Spleen (tissue), 13 donors: ENCODE measurements at places on chromosomes 7 and 10. TPM values are rescaled to one million over a fixed set of nuclear protein-coding genes. Genes with fewer than 3 reads are reported as not detected.

The AGR3 gene
- not detected for total RNA-seq

The CYP3A5 gene
- not detected for total RNA-seq

The RAPGEF5 gene
- total RNA-seq, result 235 TPM

DNA sequence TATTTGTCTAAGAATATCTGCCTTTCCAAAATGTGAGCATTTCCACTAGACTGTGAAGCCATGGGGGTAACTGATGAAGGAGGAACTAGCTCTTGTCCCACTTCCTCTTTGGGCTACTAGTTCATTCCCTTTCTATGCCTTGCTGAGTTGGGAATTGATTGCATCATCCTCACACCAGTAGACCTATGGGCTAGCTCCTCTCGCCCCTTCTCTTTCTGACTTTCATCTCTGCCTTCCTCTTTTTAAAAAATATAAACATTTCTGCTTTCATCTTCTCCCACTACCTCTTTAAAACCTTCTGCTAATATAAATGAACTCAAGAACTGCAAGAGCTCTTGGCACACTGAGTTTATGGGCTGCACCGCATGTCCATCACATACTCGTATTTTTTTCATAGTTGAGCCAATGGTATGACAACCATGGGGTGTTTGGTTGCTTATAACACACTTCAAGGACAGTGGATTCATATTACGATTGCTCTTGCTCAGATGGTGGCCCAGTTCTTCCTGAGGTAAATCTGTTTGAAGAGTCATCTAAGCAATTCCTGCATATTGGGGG, 182.0 kb downstream of the REEP3 start:
- no peak overlapping the region for H3K27ac ChIP-seq
- no peaks in the 10 kb centered on the region for H3K36me3 ChIP-seq
- H3K4me1 ChIP-seq, result peaks cover 21% of the 10 kb centered on the region
- no peaks in the 10 kb centered on the region for H3K27me3 ChIP-seq
- H3K4me3 ChIP-seq, result no peak overlapping the region

- no peaks in the 10 kb centered on the region for H3K4me1 ChIP-seq
- no peak overlapping the region for H3K4me3 ChIP-seq
- no peaks in the 10 kb centered on the region for H3K27me3 ChIP-seq
- no peak overlapping the region for H3K27ac ChIP-seq
- DNase-seq, result no peak
Observed at GRCh38 chr7:92991190-92991589, 126.6 kb downstream of the SAMD9 start.

GRCh38 chr7:17446340-17446739, 147.9 kb downstream of the AHR start:
- no peak overlapping the region for H3K4me3 ChIP-seq
- no peak overlapping the region for H3K27ac ChIP-seq
- H3K4me1 ChIP-seq, result no peaks in the 10 kb centered on the region

DNA sequence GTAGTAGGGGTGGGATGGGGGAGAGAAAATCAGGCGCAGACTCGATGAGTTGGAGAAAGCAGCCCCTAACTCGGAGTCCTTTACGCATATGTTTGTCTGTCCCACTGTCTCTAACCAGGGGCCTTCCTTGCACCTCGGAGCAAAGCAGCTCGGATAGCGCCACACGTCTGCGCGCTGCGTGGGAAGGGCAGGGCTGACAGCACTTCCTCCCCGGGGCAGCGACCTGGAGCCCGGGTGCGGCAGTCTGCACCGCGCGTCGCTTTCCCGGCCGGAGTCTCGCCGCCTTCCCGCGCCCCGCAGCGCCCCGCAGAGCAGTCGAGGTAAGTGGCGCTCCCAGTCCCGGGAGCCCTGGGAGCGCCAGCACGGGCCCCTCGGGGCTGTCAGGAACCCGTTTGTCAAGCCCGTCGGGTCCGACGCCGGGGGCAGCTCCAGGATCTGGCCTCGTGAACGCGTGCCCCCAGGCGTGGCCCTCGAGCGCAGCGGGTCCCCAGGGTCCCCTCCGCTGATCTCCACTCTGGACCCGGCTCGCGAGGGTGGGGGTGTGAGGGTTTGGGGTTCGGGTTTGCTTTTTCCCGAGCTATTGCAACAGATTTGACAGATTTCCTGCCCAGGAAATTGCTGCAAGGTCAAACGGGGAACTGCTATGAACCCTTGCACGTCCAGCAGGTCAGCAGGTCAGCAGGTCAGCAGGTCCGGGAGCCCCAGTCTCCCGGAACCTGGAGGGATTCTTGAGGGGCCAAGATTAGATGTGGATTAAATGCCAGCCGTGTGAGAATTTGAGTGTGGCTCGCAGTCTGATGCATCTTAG, 597 bp downstream of the APBB1IP start:
- H3K27ac ChIP-seq, result peak overlapping the region; percentile 92
- H3K4me1 ChIP-seq, result peaks cover 81% of the 10 kb centered on the region
- DNase-seq, result peak; percentile 94
- H3K36me3 ChIP-seq, result no peaks in the 10 kb centered on the region
- H3K27me3 ChIP-seq, result no peaks in the 10 kb centered on the region

The PMPCB gene
- 48.9 TPM for total RNA-seq

The CAMK2B gene
- total RNA-seq, result 0.20 TPM

GRCh38 chr7:111312966-111313365, 222.0 kb downstream of the LRRN3 start:
- no peak overlapping the region for H3K4me3 ChIP-seq
- H3K4me1 ChIP-seq, result no peaks in the 10 kb centered on the region
- no peak overlapping the region for H3K27ac ChIP-seq
- no peak for DNase-seq
- H3K27me3 ChIP-seq, result no peaks in the 10 kb centered on the region

The CPXM2 gene
- total RNA-seq, result 28.7 TPM

The SLC18A2 gene
- total RNA-seq, result 0.17 TPM

DNA sequence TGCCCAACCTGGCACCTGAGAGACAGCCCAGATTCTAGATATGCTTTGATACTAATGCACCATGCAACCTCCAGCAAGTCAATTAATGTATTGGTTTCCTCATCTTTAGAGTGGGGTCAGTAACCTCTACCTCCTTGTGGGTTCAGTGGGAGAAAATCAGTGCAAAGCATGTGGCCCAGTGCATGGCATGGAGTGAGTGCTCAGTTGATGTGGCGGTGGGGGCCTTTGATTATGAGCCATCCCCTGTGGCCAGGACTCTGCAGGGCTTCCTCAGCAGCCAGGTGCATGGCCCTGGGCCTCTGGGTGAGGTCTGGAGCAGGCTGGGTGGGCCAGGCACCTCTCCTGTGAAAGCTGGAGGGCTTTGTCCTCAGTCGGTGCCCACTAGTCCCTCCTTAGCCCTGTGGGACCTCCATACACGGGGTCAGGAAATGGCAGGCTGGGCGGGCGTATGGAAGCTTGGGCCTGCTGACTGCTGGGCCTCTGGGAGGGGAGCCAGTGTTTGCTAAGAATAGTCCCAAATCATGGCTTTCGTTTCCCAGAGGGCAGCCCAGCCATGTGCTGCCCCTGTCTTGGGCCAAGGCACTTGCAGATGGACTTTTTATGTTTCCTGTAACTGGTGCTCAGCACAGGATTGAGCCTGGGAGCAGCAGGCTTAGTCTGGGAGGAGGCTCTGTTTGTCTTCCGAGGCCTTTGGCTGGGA, 3.4 kb downstream of the PALD1 start:
- H3K36me3 ChIP-seq, result no peaks in the 10 kb centered on the region
- peaks cover 55% of the 10 kb centered on the region for H3K4me1 ChIP-seq
- H3K27ac ChIP-seq, result peak overlapping the region; percentile 82
- no peak overlapping the region for H3K4me3 ChIP-seq
- peak; percentile 84 for DNase-seq

The TAS2R60 gene
- not detected for total RNA-seq

- H3K4me3 ChIP-seq, result no peak overlapping the region
- no peak for DNase-seq
- no peaks in the 10 kb centered on the region for H3K4me1 ChIP-seq
- no peaks in the 10 kb centered on the region for H3K36me3 ChIP-seq
- H3K27me3 ChIP-seq, result no peaks in the 10 kb centered on the region
Observed at GRCh38 chr10:7710446-7710845, 7.3 kb downstream of the ITIH2 start.

The OPN4 gene
- total RNA-seq, result not detected
